ENCODE measurements at places on chromosomes 12 and 14.
A peak's percentile ranks its signal among the peaks of the same experiment; 100 is the strongest.

DNA sequence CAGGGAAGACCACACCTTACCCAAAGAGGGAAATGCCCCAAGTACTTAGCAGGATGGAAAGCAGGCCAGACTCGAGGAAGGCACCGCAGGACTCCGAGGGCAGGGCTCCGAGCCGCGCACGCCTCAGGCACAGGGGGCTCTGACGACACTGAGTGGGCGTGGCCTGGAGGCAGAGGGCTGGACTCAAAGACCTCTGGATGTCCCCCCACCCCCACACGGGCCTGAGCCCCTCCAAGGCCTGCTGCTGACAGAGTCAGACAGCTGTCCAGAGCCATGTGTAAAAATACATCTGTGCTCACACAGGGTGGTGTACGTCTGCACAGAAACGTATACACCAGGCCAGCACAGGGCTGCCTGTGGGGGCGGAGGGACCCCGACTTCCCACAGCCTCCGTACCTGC lies 1.4 kb downstream of the AKT1 start:
- DNase-seq = peak; percentile 66

DNA sequence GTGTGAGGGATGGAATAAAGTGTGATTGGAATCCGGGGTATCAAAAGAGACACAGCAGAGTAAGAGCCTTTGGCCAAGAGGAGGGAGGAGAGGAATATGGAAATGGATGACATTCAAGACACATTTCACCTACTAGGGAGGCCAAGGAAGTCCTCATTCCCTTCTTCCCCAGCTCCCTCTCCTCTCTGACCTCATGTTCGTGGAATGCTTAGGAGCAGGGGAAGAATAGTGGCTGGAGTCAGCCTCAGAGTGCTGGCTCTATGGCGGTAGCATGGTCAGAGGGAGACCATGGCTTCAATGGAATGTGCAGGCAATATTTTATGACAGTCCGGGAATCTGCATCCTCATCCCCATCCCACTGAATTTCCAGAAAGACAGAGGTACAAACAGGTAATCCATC lies 196.6 kb downstream of the EGLN3 start:
- peak; percentile 34 for DNase-seq

DNA sequence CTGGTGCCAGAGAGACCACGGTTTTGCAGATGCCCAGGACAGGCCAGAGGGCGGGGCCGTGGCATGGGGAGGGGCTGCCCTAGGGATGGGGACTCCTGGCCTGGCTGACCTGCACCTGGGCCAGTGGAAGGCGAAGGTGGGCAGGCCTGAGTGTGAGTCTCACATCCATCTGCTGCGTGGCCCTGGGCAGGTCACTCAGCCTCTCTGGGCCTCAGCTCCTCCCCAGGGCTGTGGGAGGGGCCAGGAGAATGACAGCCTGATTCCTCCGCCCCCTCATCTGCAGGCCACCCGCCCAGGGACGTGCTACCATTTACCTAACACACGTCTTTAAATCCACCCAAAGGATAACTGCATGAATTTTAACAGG lies 90.9 kb downstream of the GALNT9 start:
- DNase-seq = no peak

GRCh38 chr14:61517911-61518384 lies 177.4 kb upstream of the HIF1A start:
- no peak for DNase-seq

DNA sequence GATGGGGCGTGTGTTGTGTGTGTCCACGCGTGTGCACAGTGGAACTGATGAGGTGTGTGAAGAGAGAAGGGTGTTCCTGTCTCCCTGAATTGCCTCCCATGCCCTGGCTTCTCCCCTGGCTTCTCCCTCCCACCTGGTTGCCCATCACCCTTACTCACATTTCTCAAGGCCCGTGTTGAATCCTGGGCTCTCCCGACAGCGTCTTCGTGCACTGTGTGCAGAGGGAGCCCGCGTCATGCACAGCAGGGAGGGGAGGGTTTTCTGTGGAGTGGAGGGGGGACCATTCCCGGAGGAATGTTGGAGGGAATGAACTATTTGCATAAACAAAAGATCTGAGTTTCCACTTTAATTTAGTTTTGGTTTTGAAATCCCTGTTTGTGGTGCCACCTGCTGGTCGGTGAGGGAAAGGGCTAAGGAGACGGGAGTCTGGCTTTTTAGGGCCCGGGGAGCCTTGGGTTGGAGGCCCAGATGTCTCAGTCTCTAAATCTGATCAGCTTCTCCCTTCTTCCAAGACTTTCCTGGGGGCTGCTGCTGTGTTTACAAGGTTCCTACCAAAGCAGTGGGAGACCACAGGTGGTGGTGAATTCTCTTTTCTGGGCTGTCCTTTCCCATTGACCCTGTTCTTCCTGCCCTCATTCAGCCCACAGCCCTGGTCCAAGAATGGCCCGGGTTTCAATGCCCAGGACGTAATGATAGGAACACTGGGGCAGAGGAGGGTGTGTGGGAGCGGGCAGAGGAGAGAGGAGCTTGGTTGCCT lies at the start of gene C1R:
C1R (minus strand) TSS at position 217 of the 757 bp plus-strand sequence; CDS start at position 160, 57 bp downstream.
- peak; percentile 88 for DNase-seq

Measured in amniotic epithelial cell (primary cell).